ENCODE measurements at places on chromosomes 6 and 20.
A peak's percentile ranks its signal among the peaks of the same experiment; 100 is the strongest.

- no peak for DNase-seq
Measured at GRCh38 chr6:22102671-22103070, 194.2 kb downstream of the PRL start.

- no peak for DNase-seq
Measured at GRCh38 chr20:52193886-52194545, 2.4 kb upstream of the ZFP64 start.

- DNase-seq: peak; percentile 59
Measured at GRCh38 chr6:26268659-26269402, 96.2 kb upstream of the BTN3A2 start.

- no peak for DNase-seq
Measured at GRCh38 chr6:36735110-36736071, 37.8 kb downstream of the RAB44 start.

DNA sequence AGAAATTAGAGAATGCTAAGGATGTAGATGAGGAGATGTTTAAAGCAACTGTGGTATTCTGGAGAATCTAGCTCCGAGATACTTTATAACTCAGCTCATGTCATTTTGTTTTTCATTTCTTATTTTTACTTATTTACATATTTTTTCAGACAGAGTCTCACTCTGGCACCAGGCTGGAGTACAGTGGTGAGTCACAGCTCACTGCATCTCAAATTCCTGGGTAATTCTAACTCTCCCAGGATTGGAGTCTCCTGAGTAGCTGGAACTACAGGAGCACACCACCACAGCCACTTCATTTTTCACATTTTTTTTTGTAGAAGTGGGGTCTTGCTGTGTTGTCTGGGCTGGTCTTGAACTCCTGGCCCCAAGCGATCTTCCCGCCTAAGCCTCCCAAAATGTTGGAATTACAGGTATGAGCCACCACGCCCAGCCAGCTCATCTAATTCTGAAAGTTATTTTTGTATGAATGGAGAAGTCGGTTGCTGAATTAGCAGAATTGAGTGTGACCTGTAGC, 94.3 kb upstream of the FAM8A1 start:
- no peak for DNase-seq

DNA sequence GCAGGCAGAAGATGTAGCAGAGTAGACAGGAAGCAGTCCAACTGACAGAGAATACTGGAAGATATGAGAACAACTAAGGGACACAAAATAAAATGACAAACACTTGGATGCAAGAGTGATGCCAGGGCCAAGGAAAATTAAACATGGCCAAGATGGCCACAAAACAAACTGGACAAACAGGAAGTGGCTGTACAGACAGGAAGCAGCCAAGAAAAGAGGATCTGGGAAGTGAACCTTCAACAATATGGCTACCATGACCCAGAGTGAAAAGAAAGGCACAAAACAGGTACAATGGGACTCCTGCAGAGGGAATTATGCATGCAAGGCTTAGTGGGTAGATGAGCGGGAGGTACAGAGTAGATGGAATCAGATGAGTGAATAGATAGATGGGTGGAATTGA, 29.1 kb downstream of the HLA-DPB1 start:
- no peak for DNase-seq

- peak; percentile 20 for DNase-seq
Measured at GRCh38 chr6:114033606-114034005, 62.7 kb upstream of the HDAC2 start.

DNA sequence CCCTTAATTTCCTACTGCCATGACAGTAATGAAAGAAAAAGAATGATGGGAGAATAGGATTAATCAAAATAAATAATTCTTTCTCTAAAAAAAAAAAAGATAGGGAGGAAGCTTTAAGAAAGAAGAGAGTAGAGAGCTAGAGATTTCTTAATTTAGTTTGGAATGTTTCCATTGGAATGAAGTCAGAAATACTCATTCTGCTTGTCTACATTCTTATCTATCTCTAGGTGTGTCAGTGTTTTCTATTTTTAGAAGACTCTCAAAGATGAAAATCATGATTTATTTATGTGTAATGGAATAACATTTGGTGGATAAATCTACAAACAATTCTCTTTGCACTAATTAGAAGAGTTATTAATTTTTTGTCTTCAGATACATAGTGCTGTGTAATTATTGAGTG, 38.0 kb upstream of the HIVEP1 start:
- DNase-seq: no peak

- DNase-seq: no peak
Measured at GRCh38 chr6:156683821-156684220, 93.4 kb upstream of the ARID1B start.

DNA sequence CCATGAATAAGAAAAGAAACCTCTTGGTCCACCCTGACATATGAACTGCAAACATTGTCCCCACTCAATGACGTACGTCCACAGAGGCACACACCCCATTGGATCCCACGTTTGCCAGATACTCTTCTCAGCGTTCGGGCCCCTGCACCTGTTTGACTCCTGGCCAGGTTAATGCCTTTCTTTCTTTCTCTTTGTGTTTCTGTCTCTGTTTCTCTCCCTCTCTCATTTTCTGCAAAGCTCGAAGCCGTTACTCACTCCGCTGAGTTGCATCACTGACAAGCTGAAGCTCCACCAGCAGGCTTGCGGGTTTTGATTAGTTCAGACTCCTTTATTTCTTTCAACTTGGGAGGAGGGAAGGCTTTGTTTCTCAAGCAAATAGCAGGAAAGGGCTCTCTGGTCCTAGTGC, 135.5 kb upstream of the SUPT3H start:
- DNase-seq: no peak

Data from SJSA1 (cell line).